ENCODE measurements at places on chromosomes 1 and 21.

DNA sequence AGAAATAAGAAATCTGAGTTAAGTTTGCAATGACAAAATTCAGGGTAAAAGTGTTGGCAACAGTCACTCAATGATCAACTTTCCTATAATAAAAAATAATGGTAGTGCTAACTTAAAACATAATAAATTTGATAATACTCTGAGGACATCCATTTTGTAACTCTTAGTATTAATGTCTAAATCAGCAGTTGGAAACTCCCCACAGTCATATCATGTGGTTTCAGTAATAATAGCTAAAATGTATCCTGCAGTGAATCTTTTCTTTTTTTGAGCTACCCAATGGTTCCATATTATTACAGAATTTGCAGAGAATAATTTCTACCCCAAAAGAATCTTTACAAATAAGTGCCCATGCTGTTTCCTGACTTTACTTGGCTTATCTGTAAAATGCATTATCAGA, 286.7 kb downstream of the PTPRC start:
- no peak for DNase-seq

DNA sequence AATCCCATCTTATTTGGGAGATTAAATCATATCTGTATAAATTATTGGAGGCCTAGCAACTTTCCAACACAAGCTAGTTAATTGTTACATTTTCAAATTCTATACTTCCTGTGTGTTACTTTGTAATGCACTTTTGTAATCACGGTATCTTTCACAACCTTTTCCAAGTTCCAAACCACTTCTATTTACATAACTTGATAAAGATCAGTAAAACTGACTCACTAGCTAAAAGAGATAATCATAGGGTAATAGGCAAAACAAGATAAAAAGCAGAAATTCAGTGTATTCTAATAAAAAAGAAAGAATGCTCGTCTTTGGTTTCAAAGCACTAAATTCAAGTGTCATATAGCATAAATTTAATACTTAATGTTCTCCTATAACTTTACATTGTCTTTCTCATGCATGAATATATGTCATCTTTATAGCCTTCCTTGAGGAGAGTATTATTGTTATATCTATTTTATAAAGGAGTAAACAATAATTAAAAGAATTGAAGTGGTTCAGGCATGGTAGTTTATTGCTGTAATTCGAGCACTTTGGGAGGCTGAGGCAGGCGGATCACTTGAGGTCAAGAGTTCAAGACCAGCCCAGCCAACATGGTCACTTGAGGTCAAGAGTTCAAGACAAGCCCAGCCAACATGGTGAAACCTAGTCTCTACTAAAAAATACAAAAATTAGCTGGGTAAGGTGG, 66.4 kb downstream of the RGS13 start:
- peak; percentile 64 for DNase-seq

- peak; percentile 77 for DNase-seq
Measured at GRCh38 chr1:23484253-23485001, 448 bp upstream of the ASAP3 start.

DNA sequence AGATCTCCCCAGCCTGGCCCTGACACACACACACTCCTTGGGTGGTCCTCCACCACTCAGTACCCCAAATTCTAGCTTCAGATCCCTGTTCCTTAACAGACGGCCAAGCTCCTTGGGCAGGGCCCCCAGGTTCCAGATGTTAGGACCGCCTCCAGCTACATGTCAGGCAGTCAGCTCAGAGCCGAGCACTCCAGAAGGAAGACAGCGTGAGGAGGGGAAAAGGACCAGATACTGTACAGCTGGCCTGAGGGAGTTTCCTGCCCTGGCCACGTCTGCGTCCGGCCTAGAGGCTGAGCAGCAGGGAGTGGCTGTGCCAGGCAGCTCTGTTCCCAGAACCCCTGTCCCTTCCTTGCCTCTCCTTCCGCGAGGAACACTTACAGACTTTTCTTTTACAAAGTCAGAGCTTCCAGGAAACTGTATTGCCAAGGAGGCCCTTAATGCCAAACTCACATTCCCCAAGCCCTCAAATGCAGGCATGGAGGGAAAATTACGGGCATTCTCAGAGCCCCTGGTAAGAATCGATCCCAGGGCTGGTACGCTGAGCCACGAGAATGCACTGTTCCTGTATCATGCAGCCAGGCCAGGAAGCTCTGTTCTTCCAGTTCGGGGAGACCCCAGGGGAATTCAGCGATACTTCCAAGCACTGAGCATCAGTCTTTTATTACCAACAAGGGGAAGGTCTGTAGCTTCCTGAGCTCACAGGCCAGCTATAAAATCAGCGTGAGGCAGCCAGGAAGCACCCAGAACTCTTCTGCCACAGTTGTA, 45.2 kb upstream of the CNTN2 start:
- no peak for DNase-seq

DNA sequence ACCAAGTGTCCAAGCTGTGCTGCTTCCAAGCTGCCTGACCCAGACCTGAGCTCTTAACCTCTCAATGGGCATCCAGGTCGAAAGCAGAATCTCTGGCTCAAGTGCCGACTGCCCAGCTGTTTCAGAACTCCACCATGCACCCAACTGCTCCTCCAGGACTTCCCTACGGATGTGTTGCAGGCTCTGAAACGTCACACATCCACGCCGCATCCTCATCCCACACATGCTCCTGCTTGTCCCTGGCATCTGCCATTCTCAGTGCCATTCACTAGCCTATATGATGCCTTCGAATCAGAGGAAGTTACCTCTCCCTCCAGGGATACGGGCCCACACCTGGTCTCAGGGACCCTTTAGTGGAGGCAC, 11.2 kb downstream of the PDZK1IP1 start:
- DNase-seq, result no peak

GRCh38 chr1:57033222-57034001, 67.6 kb upstream of the C8B start:
- DNase-seq, result no peak

GRCh38 chr1:233337505-233337904, 10.0 kb downstream of the MAP3K21 start:
- DNase-seq, result no peak

DNA sequence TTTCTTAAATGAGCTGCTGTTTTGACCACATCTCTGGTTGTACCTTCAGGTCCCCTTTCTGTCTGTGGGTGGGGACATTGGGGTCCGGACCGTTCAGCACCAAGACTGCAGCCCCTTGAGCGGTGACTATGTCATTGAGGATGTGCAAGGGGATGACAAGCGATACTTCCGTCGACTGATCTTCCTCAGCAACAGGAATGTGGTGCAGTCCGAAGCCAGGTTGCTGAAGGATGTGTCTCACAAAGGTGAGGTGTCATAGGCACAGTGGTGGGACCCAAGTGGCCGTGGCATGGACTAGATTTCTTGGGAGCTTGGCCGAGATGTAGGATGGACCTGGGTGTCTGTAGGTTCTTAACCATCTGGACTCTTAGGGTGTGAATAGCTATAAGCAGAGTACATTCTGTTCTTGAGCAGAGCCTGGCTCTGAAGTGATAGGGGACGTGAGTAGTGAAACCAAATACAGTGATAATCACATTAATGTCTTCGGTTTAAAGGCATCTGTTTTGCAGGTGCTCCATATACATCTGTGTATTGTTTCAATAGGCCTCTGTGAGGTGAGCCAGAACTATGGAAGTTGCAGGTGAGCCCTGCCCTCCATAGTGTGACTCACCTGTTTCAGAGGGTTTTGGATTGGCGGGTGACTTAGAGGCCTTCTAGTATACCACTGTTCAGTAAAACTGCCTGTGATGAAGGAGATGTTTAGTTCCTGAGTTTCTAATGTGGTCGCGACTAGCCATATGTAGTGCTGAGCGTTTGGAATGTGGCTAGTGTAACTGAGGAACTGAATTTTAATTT, 6.4 kb downstream of the METTL13 start:
- no peak for DNase-seq

GRCh38 chr1:175373786-175374623, 181.4 kb upstream of the KIAA0040 start:
- peak; percentile 9 for DNase-seq

- no peak for DNase-seq
Measured at GRCh38 chr1:211485480-211485857, 6.5 kb downstream of the RD3 start.

- no peak for DNase-seq
Measured at GRCh38 chr1:184021728-184022127, 15.8 kb downstream of the COLGALT2 start.

DNA sequence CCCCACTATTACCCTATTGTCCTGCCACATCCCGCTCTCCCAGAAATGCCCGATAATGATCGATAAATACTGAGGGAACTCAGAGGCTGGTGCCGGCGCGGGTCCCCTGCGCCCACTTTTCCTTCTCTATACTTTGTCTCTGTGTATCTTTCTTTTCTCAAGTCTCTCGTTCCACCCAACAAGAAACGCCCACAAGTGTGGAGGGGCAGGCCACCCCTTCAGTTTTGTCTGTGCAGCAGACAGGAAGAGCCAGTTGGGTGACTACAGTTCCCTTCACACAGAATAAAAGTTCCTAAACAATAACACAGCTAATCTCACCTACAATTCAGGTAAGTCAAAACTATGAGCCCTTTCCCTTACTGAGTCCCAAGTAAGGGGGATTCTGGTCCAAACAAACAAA, 423.7 kb downstream of the SMYD3 start:
- DNase-seq, result no peak

GRCh38 chr1:165565751-165566490, 22.1 kb downstream of the LRRC52 start:
- no peak for DNase-seq

GRCh38 chr1:17597651-17598050, 58.2 kb downstream of the ARHGEF10L start:
- no peak for DNase-seq

- DNase-seq, result no peak
Measured at GRCh38 chr1:160607672-160608032, 28.4 kb upstream of the CD84 start.

- DNase-seq, result no peak
Measured at GRCh38 chr1:221768444-221769066, 26.7 kb upstream of the DUSP10 start.

DNA sequence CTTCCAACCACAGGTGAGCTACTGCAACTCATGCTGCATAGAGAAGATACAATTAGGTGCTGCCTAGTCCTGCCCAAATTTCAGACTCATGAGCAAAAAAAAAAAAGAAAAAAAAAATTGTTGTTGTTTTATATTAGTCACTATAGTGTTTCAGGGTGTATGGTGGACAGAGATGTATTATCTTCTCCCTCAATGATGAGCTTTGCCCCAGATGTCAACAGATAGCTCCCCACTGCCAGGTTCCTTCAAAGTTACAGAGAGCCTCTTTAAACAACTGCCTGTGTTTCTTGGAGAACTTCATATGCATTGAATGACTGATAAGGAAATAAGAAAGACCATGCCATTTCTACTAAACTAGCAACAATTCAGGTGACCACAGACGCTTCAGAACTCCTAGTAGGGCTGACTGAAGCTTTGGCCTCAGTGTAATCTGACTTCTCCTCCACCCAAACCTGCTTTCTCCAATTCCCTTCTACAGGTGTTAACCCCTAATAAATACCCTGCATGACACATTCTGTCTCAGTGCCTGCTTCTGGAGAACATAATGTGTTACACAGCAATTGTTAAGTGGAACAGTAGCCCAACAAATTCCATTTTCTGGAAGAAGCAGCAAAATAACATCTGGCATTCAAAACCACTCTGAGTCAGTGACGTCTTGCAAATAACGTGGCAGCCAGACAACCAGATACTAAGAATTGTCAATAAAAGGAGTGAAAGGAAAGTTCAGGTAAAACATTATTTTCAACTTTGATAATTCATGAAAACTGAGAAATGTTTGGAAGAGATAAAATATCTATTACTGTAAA, 147.7 kb downstream of the CDC42BPA start:
- no peak for DNase-seq

GRCh38 chr1:165052431-165052830, 304.1 kb downstream of the LMX1A start:
- DNase-seq, result no peak

- no peak for DNase-seq
Measured at GRCh38 chr1:97905141-97905940, 15.5 kb downstream of the DPYD start.

GRCh38 chr21:30194701-30195299, 21.1 kb downstream of the CLDN8 start:
- peak; percentile 56 for DNase-seq

- no peak for DNase-seq
Measured at GRCh38 chr1:180160357-180160756, 5.7 kb downstream of the QSOX1 start.

- DNase-seq, result peak; percentile 28
Measured at GRCh38 chr1:150127868-150128267, 21.8 kb upstream of the PLEKHO1 start.

DNA sequence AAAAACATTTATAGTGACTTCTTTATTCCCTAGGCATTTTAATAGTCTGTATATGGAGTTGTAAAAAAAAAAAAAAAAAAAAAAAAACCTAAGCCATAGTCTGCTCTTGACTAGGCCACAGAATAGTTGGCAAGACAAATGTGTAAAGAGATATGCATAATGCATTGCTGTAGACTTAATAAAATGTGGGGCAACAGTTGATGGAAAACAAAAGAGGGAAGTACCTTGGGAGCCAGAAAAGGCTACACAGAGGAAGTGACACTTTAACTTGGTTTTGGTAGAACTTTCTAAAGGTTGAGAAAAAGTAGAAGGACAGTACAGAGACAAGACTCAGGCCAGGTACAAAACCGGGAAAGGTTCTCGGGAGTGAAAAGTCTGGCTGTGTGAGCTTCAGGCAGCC, 802.9 kb upstream of the ADAMTS5 start:
- DNase-seq, result no peak

DNA sequence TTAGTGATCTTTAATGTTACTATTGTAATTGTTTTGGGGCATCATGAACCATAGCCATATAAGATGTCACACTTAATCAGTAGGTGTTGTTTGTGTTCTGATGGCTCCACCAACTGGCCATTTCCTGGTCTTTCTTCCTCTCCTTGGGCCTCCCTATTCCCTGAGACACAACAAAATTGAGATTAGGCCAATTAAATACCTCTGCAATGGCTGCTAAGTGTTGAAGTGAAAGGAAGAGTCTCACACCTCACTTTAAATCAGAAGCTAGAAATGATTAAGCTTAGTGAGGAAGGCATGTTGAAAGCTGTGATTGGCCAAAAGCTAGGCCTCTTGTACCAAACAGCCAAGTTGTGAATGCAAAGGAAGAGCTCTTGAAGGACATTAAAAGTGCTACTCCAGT, 30.7 kb downstream of the PPP2R5A start:
- DNase-seq, result peak; percentile 60

GRCh38 chr1:23446661-23447310, 22.2 kb upstream of the TCEA3 start:
- DNase-seq, result no peak

- DNase-seq, result no peak
Measured at GRCh38 chr1:162218975-162219374, 149.5 kb downstream of the NOS1AP start.

DNA sequence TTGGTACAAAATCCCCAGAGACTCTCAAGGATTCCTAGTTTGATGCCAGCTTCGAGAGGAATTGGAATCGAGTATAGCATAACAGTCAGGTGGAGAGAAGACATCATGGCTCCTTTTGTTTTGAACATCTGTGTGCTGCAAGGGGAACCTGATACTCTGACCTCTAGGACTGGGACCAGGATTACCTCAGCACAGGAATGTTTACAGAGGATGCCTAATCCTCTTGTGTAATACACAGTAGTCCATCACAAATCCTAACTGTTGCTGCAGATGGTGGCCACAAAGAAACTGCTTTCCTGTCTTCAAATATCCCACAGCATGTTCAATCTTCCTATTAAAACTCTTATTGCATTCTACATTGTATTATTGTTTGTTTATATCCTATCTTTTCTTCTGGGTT, 111.8 kb upstream of the PRMT6 start:
- no peak for DNase-seq

All from A172 (cell line).